ENCODE measurements at places on chromosomes 16 and 17. TPM values are rescaled to one million over a fixed set of nuclear protein-coding genes. Genes with fewer than 3 reads are reported as not detected.

NDEL1 gene
- total RNA-seq: 46.7 TPM

KRTAP1-5 gene
- total RNA-seq: not detected

BIRC5 gene
- total RNA-seq: 138 TPM

SULT1A4 gene
- total RNA-seq: 12.8 TPM

VPS4A gene
- 31.0 TPM for total RNA-seq

KRT20 gene
- not detected for total RNA-seq

TOX3 gene
- total RNA-seq: not detected

- no peak for DNase-seq
Measured at GRCh38 chr16:3256146-3256865, at the start of gene MEFV. MEFV (minus strand) TSS chr16:3256633; CDS start chr16:3256587, 46 bp downstream.

DNA sequence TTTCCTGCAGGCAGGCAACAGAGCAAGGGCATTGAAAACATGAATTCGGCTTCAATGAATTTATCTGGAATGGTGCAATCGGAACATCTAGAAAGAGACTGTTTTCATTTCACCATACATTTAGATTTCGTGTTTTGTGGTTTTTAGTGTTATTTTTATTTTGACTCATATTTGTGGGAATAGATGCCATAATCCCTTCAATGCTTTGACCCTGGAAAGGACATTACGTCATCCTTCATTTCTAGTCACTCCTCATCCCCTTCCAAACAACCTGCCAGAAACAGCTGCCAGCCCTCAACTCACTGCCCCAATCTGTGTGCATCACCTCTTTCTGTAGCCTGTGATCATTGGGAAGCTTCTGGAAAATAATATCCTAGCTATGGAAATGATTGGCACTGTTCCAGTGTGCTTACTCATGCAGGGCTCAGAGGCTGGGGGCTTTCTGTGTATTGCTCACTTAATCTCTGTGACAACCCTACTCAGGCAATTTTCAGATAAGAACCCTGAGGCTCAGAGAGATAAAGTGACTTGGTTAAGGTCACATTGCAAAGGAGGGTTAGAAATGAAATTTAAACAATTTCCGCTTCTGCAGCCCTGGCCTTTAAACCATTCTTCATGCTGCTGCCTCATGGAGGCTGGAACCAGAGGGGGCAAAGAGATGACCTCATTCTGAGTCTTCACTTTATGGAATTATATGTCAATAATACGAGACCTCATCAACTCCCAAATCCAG is 9.5 kb upstream of the KSR1 start:
- peak; percentile 7 for DNase-seq

DNA sequence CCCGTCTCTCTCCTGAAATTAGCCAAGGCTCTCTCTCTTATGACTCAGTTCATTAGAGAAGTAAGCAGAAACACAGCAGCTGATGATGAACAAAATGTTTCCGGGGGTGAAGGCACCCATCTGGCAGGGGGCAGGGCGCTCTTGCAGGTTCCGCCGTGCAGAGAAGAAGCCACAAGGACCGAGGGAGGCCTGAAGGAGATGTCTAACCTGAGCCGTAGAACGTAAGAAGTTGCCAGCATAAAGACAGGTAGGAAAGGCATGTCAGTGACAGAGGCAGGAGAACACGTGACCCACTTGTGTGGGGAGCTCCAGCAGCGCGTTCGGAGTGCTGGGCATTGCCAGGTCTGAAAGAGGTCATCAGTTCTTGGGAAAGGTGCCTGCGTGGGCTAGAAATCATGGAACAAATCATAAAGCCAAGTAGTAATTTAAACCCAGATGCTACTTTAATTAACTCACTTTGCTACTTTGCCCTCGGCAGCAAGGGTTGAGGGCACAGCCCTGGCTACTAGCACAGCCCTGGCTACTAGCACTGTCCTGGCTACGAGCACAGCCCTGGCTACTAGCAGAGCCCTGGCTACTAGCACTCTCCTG is 198.6 kb downstream of the RPTOR start:
- no peak for DNase-seq

- no peak for DNase-seq
Measured at GRCh38 chr17:76077584-76078110, 1.3 kb upstream of the ZACN start.

DNA sequence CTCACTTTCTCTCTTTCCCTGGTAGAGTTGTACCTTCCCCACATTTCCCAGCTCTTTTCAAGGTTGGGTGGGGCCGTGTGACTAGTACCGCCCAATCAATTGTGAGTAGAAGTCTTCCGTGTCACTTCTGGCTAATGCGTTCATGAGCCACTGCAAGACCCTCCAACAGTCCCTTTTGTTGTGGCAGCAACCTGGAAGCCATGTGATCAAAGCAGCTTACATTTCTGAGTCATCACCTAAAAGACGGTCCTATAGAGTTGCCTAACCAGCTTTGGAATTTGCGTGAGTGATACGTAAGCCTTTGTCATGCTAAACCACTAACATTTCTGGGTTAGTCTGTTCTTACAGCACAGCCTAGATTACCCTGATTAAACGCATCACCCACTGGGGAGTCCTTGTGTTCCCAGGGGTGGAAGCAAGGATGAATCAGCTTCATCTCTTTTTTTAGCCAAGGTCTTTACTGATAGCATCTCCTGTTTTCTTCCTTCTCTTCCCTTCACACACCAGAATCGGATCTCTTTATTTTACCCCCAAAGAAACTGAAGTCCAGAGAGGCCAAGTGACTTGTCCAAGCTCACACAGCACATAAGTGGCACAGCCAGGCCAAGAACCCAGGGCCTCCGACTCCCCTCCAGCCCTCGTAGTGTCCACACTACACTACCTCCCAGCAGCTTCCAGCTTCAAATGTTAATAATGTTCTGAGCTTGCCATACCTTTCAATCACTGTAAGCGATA is 366.3 kb upstream of the XYLT1 start:
- peak; percentile 59 for DNase-seq

DNA sequence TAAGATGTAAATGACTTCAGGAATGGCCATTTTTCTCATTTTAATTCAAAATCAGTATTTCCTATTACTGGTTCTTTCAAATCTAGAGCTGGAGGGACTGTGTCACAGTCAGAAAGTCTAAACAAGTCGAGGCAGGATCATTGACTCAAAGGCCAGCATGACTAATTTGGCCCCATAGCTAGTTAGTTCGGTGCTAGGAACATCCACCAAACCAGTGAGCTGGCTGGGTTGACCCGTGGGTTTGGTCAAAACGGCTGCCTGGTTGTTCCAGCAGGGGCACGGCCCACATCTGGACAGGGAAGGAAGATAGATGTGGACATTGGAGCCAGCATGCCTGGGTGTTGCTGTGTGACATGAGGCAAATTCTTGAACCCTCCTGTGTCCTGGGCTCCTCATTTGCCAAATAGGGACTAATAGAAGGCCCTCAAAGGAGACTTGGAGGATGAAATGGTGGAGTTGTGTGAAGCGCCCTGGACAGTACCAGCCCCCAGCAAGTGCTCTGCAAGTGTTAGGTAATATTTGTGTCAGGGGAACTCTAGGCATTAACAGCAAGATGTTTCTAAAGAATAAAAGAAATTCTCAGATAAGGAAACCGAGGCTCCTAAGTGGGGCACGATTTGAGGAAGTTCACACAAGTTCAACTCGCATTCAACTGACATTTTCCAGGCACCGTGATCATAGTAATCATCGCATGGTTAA is 46.2 kb downstream of the MEOX1 start:
- DNase-seq: no peak

GRCh38 chr16:87818533-87819161 is 50.7 kb downstream of the SLC7A5 start:
- no peak for DNase-seq

DNA sequence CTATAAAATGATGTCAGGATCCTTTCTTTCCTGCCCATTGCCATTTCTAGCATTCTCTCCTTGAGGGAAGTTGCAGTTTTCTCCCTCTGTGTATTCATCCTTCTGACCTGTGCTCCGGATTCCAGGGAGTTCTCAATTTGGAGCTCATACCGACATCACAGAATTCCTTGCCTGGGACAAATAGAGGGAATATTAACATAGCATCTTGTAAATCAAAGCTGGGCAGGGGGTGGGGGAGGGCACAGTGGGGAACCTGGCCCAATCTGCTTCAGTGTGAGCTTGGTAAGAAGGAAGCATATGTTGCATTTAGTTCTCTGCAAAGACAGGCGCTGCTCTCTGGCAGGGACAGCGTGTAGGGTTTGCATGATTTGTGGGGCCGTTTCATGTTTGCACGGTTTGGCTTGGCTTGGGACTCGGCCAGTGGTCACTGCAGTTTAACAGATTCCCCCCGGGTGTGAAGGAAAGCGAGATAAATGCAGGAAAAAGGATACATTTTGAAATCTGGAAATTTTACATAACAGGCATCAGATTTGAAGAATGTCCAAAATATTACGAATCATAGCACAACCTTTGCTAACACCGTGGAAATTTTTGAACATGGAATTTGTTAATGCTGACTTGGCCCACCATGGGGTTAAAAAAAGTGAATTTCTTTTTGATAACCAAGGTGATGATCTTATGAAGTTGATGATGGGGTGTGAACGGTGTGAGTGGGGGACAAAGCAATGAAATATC is 178.0 kb downstream of the WWOX start:
- DNase-seq: no peak

- no peak for DNase-seq
Measured at GRCh38 chr17:2716649-2717048, 5.1 kb upstream of the CLUH start.

DNA sequence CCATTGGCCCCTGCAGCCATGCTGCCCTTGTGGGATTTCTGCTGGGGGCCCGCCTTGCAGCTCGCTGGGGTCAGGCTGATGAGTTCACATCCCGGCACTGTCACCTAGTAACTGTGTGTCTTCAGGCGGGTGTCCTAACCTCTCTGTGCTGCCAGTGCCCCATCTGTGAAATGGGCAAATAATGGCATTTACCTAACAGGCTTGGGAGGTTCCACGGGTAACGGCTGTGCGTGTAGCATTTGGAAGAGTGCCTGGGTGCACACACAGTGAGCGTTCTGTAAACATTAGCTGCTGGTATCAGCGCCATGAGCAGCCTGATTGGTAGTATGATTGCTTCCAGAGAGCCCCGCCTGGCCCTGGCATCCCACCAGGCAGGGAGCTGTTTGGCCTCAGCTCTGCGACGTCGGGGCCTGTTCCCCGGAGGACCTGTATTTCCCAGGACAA is 167.3 kb upstream of the GSE1 start:
- no peak for DNase-seq

DNA sequence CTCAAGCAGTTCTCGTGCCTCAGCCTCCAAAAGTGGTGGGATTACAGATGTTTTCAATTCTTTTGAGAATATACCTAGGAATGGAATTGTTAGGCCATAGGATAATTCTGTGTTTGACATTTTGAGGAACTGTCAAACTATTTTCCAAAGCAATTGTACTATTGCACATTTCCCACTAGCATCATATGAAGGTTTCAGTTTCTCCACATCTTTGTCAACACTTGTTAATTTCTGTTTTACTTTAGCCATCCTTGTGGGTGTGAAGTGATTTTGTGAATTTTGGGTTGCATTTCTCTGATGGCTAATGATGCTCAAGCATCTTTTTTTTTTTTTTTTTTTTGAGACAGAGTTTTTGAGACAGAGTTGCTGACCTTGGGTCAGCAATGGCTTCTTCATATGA is 6.2 kb downstream of the NT5M start:
- no peak for DNase-seq

DNA sequence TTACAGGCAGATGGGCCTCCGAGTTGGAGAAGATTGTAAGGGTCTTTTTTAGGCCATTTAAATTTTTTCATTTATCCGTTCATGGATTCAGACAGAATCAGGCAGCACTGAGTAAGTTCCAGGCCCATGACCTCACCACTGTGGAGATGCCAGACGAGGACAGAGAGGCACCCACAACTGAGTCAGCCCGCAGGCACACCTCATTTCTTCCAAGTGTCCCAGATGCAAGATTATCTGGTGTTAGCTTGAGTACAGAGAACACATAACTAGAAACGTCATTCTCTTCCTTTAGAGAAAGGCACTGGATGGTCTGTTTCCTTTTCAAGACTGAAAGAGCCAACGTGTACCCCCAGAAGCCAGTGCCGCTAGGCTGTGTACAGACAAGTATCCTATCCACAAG is 16.9 kb downstream of the CLEC16A start:
- no peak for DNase-seq

GRCh38 chr16:1580256-1580655 is 31.6 kb downstream of the IFT140 start:
- DNase-seq: no peak

DNA sequence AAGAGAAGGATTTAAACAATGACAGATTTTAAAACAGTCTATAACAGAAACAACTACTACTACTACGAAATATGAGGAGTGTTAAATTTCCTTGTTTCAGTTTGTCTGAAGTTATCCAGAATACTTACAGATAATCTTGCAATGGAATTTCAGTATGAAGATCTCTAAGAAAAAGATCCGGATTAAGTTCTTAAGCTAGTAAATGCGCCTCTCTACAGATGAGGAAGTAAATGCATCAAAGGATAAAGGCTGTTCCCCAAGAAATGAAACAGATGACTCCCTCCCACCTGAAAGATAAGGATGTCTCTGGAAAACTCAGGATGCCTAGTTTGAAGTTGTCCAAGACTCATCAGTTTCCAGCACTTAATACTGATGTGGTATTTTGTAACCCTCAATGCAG is 105.1 kb downstream of the PARN start:
- no peak for DNase-seq

GRCh38 chr17:28133562-28133970 is 91.1 kb downstream of the NLK start:
- no peak for DNase-seq

DNA sequence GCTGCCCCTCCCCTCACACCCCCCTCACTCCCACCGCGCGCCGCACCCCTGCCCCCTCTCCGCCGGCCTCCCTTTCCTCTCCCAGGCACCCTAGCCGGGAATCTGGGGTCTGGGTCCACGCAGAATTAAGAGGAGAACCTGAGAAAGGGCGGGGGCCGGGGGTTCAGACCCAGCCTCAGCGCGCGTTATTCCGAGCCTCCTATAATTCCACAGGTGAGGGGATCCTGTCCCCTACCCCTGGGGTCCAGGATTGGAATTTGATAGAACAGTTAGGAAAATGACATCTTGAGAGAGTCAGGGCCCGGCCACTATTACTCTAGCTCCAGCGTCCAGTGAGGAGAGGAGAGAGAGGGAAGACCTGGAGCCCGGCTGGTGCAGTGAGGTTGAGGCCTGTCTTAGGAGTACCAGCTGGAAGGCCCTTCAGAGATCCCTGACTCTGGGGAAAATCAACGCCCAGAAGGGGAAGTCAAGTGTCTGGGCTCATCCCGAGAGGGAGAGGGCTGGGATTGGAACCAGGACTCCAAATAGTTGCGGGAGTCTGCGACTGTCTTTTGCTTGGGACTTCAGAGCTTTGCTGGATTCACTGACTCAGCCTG is 17.3 kb downstream of the GRB7 start:
- no peak for DNase-seq

DNA sequence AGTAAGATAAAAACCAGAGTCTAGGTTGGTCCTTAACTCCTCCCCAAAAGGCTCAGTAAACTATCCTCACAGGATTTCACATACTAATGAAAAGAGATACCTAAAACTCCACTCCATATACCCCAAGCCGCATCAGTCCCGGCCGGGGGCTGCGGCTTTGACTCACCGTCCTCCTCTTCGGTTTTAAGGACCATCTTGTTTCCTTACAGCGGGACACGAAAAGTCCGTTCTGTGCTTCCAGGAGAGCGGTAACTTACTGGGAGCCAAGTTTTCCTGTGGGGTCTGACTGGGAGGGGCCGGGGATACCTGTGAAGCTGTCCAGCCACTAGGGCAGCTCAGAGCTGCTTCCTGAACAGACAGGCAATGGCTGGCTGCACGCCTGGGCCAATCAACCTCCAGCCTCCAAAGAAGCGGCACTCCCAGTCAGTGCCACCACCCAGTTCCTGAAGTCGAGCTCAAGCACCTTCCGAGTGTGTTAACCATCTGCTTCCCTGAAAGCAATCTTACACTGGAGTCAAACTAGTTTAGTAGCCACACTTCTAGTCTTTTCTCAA is 45.5 kb downstream of the CYTH1 start:
- DNase-seq: peak; percentile 69

GRCh38 chr17:74798239-74798707 is 22.1 kb upstream of the NAT9 start:
- DNase-seq: no peak
